AG04449 (cell line): ENCODE measurements at places on chromosomes 2 and 18.

- DNase-seq = no peak
Observed at GRCh38 chr18:49431165-49431962, 29.1 kb downstream of the DYM start.

DNA sequence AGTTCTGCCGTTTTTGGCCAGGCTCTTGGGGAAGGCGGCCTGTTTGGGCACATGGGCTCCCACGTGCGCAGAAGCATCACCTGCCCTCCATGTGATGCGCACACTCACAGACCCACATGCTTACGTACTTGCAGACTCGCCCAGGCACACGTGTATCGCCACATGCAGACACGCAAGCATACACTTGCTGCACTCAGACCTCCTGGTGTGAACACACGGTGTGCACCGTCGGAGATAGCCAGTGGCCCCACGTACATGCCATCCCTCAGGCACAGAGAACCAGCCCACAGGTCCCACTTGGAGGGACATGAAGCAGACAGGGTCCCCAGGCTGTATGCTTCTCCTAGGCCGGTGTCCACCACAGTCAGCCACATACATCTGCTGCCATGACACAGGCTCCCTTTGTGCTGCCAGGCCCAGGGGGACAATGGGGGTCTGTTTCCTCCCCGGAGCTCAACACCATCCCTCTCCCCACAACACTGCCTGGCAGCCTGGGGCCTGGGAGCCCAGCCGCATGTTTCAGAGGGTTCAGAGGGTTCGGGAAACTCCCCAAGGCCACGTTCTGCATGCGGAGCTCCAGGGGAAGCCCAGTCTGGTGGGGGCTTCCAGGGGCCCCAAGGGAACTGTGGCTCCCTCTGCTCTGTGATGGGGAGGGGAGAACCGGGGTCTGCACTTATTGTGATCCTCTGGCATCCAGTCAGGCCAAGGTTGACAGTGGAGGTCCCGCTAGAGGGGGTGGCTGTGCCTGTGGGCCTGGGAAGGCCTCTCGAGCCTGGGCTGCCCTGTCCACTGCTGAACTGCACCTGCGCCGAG lies 208.1 kb upstream of the HAAO start:
- DNase-seq = no peak

DNA sequence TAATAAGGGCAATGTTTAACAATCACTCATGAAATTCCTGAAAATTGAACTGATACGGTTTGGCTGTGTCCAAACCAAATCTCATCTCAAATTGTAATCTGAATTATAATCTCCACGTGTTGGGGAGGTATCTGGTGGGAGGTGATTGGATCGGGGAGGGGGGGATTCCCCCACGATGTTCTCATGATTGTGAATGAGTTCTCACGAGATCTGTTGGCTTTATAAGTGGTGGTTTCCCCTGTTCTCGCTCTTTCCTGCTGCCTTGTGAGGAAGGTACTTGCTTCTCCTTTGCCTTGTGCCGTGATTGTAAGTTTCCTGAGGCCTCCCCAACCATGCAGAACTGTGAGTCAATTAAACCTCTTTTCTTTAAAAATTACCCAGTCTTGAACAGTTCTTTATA lies 34.0 kb upstream of the SKOR2 start:
- no peak for DNase-seq

DNA sequence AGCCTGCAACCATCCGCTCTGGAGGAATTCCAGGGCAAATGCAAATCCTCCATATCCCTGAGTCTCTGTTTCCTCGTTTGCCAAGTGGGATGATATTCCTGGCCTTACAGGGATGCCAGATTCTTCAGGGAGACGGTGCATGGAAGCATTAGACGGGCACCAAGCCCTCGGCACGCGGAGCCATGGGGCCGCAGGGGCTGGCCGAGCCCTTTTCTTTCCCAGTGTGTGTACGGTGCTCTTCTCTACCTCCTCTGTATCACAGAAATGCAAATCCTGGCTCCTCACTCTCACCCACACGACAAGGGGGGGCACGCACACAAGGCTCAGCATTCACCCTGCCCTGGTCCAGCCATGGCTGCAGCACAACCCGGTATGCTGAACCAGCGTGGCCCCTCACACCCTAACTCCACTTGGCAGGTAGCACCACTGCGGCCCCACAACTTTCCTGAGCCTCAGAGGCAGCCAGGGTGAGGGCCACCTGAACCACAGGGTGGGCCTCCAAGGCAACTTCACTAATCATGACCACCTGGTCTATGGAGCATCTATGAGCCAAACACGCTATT lies 64.1 kb upstream of the SALL3 start:
- DNase-seq = no peak

GRCh38 chr18:47261902-47262300 lies 10.4 kb upstream of the SKOR2 start:
- DNase-seq = no peak
